ENCODE measurements at places on chromosomes 3 and 15.

- DNase-seq: no peak
Observed at GRCh38 chr3:50708620-50709019, 33.9 kb downstream of the DOCK3 start.

DNA sequence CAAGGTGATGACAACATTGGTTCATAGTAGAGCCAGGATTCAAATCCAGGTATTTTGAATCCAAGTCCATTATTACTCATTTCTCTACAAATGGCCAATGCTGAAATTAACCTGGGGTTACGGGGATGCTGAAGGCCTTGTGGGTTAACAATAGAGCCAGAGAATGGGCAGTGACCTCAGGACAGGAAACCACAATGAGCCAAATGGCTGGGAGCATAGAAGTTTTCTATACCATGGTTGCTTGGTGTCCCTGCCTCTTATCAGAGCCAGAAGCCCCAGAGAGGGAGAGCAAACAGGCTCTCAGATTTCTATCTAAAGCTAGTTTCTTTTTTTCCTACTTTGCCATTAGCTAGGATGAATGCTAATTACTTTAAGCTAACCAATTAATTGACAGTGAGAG lies 82.3 kb downstream of the TNIK start:
- DNase-seq: no peak

GRCh38 chr3:14435175-14436014 lies 33.0 kb downstream of the SLC6A6 start:
- no peak for DNase-seq

DNA sequence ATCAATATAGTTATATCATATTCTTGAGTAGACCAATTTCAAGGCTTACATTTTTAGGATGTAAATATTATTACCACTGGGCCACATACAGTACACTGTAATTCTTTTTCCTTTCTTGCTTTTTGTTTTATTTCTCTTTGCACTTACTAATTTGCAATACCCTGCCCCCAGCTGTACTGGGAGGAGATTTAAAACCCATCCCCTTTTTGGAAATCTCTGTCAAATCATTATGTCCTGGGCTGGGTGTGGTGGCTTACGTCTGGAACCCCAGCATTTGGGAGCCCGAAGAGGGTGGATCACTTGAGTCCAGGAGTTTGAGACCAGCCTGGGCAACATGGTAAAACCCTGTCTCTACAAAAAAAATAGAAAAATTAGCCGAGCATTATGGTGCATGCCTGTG lies 16.2 kb downstream of the ZBTB11 start:
- no peak for DNase-seq

DNA sequence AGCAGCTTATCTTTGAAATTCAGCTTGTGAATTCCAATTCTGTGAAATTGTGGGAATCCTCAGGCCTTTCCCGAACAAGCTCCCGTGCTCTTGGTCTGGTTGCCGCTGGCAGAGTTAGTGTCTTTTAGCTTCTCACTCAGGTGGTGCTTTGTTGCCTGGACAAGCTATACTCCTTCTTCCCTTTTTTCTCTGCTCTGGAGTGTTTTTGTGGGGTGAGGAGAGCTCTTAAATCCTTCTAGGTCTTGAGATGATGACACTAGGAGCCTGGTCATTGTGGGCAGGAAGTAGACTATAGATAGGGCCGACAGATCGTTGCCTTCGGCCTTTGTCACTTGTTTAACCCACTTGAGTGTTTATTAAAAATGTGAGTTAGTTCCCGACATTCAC lies 93.8 kb downstream of the SLCO3A1 start:
- no peak for DNase-seq

DNA sequence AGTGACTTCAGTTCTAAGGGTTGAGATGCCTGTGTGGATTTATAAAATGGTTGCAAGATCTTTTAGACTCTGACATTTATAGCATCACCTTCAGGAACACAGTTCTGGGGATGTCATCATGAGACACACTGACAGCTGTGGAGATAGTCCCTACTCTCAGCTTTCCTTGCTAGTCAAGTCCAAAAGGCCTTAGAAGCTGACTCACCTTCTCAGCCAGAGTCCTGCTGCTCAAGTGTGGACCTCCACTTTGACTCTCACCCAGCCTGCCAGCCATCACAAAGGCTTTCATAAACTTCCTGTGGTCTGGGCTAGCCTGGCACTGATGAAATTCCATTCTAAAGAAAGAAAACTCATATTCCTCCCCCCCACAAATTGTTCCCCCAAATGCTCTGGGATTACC lies 44.8 kb downstream of the TMEM39A start:
- DNase-seq: no peak

DNA sequence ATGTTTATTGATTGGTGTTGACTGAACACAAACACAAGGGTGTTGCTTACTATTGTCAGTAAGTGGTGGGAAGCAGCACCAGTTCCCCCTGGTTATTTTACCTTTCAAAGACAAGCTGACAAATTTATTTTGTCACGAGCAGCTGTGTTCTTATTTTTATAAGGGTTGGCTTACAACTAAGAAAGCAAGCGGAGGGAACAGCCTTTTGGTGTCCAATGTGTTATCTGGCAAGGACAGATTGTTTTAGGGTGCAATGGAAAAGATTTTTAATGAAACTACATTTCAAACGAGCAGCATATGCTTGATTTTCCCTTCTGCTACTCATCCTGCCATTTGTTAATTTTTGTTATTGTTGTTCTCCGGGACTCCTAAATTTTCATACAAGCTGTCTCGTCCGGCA lies 920.6 kb upstream of the CFAP20DC start:
- DNase-seq: no peak

GRCh38 chr15:79680720-79681119 lies 216.1 kb downstream of the MTHFS start:
- no peak for DNase-seq

DNA sequence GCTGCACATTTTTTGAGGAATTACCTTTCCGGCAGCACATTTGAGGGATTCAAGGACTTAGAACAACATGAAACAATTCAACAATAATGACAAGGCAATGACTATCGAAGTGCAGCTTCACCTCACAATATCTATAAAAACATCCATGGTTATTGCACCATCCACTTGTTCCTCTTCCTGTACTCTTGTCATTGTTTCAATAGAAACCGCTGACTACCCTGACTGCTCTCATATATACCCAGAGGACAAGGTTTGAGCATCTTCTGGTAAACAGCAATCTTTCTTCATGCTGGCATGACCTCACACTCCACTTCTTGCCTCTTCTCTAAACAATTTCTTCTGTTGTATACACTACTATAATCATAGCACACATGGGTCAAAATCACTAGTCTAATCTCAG lies 864.9 kb downstream of the FHIT start:
- DNase-seq: no peak

DNA sequence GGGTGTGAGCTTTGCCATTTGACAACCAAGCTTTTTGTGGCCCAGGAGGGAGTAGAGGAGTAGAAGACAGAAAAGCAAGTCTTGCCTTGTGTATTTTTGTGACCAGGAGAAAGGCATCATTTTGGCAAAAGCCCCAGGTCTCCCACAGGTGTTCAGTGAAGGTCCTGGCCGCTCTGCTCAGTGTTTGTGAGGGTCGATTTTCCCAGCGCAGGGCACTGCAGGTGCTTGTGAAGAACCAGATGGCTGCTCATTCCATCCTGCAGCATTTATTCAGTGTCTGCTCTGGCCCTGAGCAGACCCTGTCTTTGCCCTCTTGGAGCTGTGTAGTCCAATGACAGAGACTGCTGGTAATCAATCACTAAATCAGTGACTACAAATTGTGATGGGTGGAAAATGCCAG lies 19.5 kb downstream of the TRAK1 start:
- no peak for DNase-seq

GRCh38 chr3:170078620-170079281 lies 41.0 kb downstream of the GPR160 start:
- DNase-seq: no peak

DNA sequence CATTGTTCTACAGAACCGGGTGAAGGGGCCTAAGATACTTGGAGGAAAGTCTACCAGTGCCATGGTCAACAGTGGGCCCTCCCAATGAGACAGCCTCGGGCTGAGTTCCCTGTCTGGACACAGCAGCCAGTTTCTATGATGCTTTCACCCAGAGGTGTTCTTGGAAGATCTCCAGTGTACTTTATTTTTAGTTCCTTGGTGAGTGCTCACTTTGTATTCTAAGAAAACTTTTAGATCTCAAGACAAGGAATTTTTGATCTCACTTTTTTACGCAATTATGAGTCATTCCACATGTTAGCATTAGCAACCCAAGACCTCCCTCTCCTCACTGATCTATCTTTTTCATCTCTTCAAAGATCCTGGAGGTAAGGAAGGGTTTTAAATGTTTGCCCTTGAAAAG lies 287.7 kb downstream of the RORA start:
- DNase-seq: no peak

GRCh38 chr3:35737934-35738706 lies 98.8 kb downstream of the ARPP21 start:
- DNase-seq: no peak

DNA sequence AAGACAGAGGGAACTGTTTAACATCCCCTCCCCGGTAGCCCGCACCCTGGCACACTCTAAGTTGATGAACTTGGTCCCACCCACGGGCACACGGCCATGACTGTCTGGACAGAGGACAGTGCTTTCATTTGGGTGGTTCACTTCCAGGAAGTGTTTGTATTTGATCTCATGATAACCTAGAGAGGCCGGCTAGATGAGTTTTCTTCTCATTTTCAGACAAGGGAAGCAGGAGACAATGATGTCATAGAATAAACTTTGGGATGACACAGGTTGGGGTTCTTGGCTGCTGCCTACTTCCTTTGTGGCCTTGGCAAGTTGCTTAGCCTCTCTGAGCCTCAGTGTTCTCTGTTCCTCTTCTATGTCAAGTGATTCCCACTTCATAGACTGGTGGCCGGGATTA lies 16.1 kb upstream of the LYSMD4 start:
- DNase-seq: no peak

DNA sequence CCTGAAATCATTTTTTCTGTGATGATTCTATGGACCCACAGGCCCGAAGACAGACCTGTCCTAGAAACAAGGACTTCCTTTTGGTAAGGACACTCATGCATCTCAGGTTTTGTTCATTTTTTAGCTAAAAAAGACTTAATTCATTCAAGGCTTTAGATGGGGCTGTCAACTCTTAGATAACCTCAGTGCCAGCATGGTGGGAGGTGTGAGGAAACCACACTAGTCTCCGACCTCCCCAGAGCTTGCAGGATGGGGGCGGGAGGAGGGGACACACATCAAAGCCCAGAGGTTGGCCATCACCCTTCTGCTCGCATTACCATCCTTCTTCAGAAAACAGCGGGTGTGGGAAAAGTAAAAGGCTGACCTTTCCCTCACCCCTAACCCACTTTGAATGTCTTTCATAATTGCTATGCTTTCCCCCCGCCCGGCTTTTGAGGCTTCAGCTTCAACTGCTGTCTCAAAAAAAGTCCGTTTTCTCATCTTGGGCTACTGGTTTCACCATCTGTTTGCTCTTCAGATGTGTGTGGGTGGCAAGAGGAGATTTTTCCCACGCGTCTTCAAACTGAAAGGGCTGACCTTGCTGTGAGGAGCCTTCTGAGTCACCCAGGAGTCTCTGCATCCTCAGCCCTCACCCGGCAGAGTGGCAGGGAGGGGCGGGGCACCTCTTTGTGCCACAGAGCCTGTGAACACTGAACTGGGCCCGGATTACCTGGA lies 27.6 kb upstream of the CXCR6 start:
- no peak for DNase-seq

GRCh38 chr3:191244242-191244867 lies 45.3 kb downstream of the OSTN start:
- no peak for DNase-seq

DNA sequence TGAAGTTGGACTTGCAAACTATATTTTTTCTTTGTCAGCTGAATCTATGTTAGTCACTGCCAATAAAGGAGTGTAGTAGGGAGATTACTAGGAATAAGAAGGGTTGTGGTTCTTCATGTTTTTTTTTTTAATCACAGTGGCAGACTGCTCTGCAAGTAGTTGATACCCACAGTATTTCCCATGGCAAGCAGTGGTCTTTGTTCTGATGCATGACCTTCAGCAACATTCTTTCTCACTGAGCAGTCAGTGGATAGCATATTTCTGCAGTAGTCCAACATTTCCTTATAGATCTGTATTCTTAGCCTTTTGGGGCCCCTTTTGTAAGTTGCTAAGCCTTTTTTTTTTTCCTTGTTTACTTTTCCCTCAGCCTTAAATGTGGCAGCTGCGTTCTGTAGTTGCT lies 151.1 kb downstream of the DOCK3 start:
- no peak for DNase-seq

DNA sequence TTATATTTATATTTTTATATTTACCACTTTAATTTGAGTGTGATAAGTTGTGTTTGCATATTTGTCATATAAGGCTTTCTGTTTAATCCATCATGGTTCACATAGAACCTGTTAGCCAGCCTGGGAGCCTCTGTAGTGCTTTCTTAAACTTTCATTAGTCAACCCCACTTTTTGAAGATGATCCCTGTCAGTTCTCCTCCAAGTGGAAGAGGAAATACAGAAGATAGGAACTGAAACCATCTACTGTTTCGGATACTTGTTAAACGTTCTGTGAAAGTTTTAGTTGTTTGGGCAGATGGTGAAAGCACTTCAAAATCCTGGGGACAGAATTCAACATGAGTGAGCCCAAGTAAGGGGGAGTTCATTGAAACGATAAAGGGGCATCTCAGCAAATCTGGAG lies 4.6 kb upstream of the SAMMSON start:
- DNase-seq: no peak

DNA sequence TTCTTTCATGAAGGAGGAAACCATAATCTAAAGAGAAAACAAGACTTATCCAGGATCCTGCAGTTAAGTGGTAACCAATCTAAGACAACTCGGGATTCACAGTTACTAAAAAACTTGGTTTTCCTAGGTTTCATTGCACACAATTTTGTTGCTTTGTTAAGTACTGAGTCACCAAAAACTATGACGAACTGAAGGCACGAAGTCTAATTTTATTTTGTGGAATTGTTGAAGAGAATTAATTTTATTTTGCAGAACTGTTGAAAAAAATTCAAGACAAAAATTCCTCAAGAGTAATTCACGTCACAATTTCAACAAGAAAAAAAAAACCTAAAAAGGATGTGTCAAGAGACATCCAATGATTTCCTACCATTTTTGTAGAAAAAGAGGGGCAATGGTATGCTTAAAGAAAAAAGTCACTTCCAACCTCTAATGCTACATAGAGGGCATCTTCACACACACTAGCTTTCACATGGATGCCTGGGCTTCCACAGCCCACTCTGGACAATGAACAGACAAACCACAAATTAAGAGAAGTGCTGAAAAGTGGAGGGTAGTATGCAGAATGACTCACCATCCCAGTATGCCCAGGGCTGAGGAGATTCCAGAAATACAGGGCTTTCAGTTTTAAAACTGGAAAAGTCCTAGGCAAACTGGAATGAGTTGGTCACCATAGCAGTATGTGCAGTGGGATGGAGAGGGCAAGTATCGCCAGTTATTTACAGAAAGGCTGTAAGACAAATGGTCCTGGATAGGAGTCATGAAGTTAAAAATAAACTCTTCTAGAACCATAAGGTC lies 29.2 kb downstream of the PLOD2 start:
- no peak for DNase-seq

- DNase-seq: no peak
Observed at GRCh38 chr15:70923311-70924080, 30.9 kb downstream of the LRRC49 start.

GRCh38 chr3:43707266-43707665 lies 16.5 kb downstream of the ABHD5 start:
- no peak for DNase-seq

- DNase-seq: no peak
Observed at GRCh38 chr15:88818920-88819319, 15.7 kb downstream of the ACAN start.
